Iris pigment epithelial cell (primary cell): ENCODE measurements at places on chromosomes 1 and 21.

DNA sequence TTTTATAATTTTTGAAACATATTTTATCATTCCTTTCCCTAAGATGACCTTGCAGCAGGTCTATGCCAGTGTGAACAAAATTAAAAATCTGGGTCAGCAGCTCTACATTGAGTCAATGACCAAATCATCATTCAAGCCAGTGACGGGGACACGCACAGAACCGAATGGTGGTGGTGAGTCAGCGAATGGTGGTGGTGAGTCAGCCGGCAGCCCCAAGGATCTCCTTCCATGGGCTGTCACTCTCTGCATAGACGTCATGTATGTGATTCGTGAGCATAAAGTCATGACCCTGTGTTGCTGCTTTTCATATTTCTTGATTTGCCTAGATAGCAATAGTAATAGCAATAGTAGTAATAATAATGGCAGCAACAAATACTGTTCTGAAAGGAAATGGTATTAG is 26.3 kb downstream of the PER3 start:
- DNase-seq: peak; percentile 97

DNA sequence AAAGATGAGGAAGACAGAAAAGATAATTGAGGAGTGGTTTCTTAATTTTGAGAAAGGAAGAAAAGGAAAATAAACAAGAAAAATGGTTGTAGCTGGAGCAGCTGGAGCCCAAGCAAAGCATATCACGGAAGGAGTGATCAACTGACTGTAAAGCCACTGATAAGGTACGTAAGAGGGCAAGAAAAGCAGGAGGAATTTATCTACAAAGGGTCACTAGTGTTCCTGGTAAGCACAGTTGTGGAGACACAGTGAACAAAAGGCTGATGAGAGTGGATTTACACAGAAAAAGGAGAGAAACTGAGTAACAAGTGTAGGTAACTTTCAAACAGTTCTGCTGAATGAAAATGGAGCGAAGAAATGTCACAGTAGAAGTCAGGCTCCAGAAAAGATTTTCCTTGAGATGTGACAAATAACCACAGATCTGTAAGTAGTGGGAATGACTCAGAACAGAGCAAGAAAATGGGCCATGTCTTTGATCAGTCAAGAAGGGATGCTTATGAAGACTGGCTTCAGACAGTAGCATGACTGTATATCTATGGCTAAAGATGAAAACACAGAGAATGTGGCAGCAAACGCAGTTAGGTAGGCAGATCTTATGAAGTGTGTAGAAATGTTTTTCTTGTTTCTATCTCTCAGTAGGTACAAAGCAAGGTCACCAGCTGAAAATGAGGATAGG is 45.6 kb upstream of the RBM34 start:
- DNase-seq: peak; percentile 40

DNA sequence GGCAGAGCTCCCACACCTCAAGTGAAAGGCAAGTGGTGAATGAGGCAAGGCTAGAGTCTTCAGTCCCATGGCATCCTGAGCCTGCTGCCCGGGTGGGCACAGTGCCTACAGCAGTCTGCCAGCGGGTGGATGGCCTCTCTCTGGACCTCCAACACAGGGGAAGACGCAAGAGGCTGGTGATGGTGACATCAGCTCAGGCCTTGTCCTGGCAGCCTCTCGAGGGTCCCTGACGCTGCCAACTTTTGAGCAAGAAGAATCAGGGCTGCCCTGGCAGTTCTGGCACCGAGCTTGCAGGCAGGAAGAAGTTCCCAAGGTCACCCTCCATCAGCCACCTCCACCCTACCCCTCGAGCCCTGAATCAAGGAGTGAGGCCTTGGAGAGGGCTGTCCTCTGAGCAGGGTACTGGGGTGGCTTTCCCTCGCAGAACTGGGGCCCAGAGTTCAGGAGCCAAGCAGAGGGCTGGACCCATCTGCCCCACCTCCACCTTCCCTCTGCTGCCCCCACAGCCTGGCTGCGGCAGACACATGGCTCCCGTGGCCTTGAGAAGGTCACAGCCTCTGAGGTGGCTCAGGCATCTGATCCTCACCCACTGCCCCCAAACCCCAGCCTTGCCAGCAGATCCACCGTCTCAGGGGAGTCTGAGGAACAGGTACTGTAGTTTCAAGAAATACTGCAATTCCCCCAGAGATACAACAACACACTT is 5.8 kb downstream of the RAP1GAP start:
- no peak for DNase-seq

DNA sequence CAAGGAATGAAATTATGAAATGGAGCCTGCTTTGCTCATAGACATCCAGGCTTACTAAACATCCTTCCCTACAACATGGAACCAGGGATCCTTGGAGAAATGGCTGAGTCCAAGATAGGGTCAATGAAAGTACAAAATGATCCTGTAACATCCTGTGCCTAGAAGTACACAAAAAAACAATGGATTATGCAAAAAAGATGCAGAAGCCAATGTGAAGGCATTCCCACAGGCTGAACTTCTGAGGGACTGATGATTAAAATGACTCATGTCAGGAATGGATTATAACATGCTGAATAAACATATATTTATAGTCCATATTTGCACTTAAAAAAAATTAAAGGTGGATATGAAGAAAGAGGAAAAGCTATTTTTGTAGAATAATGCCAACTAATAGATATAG is 10.4 kb upstream of the HOOK1 start:
- DNase-seq: no peak

DNA sequence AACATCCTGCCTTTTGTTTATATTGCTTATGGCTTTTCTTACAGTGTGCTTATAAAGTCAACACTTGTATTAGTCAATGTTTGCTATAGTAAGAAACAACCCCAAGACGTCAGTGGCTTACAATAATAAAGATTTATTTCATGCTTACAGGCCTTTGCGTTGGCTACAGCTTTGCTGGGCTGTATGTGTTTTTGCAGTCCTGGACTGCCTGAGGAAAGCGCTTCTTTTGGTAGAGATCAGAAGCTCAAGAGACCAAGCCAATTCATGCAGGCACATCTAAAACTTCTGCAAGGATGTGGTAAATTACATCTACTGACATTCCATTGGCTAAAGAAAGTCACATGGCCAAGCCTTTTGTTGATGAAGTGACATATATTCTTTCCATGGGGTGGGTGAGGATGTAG is 17.5 kb upstream of the PRKAA2 start:
- DNase-seq: no peak

DNA sequence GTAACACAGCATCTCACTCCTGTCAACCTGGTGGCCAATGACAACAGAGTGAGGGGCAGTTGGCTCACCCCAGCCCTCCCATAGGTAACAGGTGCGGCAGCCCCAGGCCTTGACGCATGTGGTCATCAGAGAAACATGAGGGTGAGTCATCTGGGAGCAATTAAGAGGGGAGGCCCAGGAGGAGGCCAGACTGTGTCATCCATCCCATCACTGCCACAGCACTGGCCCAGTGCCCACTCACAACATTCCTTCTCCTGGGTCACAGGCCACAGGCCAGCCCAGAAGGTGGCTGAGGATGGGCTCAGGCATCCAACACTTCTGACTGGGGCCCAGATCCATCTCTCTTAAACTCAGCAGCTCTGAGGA is 17.1 kb downstream of the TEX35 start:
- DNase-seq: peak; percentile 63

DNA sequence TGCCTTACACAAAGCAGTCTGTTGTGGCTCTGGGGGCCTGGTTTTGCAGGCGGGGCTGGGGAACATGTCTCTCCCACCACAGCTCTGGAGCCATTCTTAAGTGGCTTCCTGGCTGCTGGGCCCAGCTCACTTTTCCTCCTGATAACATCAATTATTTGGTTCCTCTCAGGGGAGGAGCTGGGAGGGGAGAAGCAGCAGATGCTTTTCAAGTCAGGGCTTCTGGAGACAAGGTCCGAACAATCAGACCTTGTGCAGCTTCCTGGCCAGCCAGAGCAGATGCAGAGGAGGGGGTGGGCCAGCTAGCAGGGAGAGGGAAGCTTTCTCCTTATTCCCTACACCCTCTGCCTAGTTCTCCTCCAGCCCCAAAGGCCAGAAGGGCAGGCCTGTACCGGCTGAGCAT is 3.7 kb upstream of the PAQR6 start:
- DNase-seq: no peak

DNA sequence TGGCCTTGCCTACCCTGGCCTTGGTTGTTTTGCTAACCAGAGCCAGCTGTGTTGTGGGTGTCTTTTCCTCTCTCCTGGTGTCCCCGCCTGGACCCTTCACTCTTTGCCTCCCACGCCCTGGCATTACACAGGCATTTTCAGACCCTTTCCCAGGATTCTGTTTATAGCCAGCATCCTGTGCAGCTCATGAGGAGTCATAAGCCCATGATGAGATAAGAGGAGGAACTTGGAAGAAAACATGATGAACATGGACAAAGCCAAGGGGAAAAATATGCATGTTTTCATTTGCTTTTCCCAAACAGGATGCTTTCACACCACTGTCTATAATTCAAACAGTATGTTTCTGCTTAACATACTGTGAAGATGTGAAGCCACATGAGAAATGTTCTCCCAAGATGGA is 18.7 kb upstream of the WARS2 start:
- peak; percentile 22 for DNase-seq

GRCh38 chr1:109791495-109792043 is 27.8 kb upstream of the EPS8L3 start:
- no peak for DNase-seq

GRCh38 chr1:91582431-91582921 is 81.8 kb downstream of the CDC7 start:
- DNase-seq: peak; percentile 92

- peak; percentile 44 for DNase-seq
Observed at GRCh38 chr1:25710583-25711347, 89.2 kb upstream of the SELENON start.

DNA sequence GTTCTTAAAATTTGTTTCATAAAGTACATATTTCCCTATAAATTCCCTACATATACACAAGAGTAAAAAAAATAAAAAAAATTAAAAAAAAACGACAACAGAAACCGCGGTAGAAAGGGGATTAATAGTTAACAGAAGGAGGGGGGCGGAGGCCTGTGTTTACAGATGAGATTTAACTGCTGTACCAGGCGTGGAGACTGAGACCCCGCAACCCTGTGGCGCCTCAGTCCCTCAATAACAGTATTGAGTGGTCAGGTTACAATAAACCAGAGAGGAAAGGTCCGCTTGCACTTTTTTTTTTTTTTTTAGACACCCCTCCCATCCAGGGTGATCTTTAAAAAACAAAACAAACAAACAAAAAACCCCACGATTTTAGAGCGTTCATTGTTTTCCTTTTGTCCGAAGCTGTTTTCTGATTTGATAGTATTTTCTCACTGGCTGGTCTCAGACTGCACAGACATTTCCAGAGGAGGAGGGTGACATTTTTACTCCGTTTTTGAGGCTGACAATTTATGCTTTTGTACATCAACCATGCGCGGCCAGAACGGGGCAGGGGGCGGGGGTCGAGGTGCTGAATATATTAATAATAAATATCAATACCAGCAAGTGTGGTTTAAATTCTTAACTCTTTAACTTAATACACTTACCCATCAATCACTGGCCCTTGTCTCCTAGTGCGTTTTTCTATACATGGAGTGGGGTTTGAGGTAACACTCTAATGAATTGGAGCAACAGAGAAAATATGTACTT is 1223.9 kb downstream of the BRINP3 start:
- no peak for DNase-seq

DNA sequence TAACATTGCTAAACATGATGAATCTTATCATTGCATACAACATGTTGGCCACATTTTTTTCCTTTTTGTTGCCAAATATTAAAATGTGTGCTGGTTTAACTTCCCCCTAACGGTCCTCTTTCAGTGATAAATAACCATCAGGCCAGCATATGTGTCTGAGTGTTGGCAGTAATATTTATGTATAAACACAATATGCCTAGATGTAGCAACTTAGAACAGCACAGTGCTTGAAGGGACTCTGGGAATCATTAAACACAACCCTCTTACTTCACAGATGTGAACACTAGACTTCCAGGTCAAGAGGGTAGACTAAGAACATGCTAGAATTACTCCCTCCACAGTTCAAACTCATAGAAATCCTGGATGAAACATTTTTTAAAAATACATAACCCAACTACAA is 581.8 kb downstream of the PLPP3 start:
- no peak for DNase-seq

DNA sequence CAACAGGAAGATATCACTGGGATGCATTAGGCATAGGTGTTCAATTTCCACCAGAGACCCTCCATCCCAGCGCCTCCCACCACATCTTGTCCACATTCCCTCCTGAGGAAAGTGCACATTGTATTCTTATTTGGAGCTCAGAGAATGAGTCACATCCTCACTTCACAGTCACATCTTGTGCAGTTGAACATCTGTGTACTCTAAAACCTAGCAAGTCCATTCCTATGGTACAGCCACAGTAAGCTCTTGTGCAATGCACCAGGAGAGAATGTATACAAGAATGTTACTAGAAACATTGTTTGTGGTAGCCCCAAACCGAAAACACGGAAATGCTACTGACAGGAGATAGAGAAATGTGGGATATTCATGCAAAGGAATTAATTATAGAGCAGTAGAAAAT is 1.6 kb upstream of the KDF1 start:
- DNase-seq: peak; percentile 99

DNA sequence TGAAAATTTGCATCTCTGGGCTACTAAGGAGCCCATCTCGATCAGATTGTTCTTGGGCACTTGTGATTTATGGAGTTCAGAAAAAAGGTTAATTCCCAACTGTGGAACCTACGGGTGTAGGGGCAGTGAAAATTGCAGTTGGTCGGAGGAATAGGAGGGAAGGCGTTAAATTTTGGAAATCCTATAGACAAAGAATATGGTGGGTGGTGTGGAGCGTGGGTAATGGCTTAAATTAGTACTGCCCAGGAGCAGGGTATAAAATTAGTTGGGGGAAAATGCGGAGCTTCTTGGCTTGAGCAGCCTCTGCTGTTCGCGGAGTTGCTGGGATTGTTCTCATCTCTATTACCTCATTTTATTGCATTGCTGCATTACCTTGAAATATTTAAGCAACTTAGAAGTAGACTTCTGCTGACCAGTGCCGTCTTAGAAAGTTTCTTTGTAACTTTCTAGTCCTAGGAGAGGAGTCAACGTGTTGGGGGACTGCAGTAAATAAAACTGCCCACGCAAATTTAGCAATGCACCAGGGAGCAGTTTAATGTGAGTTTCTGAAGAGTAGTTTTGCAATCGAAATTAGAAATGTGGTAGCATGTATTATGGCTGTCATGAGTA is 514 bp downstream of the S1PR1 start:
- peak; percentile 88 for DNase-seq

GRCh38 chr1:203765029-203765837 is at the start of gene LAX1:
TSS of gene LAX1 (plus strand) at chr1:203765183. CDS start at chr1:203765566, 383 bp downstream.
- DNase-seq: no peak

GRCh38 chr1:98452162-98452561 is 209.4 kb upstream of the SNX7 start:
- no peak for DNase-seq

- DNase-seq: no peak
Observed at GRCh38 chr1:55695151-55695550, 480.0 kb upstream of the USP24 start.

DNA sequence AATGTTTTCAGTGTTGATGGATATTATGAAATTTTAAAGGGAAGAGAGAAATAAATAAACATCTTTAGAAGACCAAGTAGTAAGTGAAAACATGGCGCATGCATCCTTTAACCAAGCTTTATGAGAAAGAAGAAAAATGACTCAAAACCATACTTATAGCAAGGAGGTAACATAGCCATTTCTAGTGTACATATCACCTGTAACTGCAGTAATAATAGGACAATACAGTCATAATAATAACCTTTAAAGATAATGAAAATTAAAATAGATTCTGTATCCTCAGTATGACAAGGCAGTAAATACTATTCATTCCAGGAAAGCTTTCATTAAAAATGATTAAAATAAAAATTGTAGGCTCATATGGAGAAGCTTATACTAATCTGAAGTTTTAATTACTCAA is 141.2 kb downstream of the COL24A1 start:
- DNase-seq: no peak

- no peak for DNase-seq
Observed at GRCh38 chr1:203180611-203181330, 5.1 kb upstream of the MYBPH start.
